ENCODE measurements at places on chromosomes 12 and 14. TPM values are rescaled to one million over a fixed set of nuclear protein-coding genes. Genes with fewer than 3 reads are reported as not detected.

MARK3 gene
- 127 TPM for total RNA-seq

RTL1 gene
- not detected for total RNA-seq

CD27 gene
- total RNA-seq = 0.20 TPM

DNA sequence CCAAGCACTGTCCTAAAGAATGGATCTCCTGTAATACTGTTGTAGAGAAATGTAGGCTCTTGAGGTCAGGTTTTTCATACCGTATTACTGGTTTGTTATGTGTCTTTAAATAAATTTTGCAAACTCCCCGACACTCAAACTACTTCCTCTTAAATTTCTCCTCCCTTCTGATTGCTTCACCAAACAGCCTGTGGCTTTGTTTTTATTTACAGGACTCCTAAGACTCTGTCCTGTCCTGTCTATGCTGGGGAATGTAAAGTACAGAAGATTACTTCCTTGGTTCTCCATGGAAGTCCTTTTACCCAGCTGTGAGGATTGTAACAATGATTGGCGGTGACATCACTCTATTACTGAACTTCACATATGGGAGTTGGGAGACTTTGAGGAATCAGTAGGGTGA lies 873.5 kb downstream of the DIO2 start:
- DNase-seq = no peak

GRCh38 chr12:105861227-105861626 lies 277.5 kb downstream of the NUAK1 start:
- DNase-seq = no peak

RNASE7 gene
- not detected for total RNA-seq

ANKRD52 gene
- 28.5 TPM for total RNA-seq

- no peak for DNase-seq
Measured at GRCh38 chr12:6123258-6123657, 1.2 kb downstream of the VWF start.

DNA sequence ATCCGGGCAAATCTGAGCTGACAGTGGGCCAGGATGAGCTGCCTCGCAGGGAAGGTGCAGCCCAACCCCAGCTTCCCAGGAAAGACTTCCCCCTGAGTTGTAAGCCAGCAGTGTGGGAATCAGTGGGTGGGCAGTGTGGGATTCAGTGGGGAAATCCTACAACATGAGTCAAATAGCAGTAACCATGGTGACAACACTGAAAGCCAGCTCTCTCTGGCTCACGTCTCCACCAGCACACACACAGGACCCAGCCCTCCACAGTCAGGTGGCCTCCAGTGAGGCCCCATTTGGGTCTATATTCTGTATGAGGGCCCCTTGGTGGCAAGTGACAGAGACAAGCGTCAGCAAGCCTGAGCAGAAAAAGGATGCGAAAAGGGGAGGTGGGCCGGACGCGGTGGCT lies 6.0 kb upstream of the LGALS3 start:
- no peak for DNase-seq

- DNase-seq = no peak
Measured at GRCh38 chr12:50572760-50573159, 68.0 kb downstream of the DIP2B start.

DNA sequence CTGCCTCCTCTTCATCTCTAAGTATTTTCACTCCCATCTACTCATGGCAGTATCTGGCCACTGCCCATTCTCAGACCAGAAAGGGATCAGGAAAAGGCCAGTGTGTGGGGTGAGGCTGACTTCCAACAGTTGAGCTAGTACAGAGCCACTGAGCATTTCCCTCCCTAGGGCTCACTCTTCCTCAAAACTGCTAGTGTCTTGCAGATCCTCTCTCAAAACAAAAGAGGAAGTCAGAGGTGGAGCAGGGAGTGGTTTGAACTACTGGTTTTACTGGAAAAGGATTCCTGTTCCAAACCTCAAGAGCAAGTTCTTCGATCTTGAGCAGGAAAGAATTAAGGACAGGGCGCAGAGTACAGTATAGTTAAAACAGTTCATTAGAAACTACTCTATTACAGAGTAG lies 11.7 kb upstream of the RNASE10 start:
- DNase-seq = no peak

GRCh38 chr12:50545786-50546185 lies 41.0 kb downstream of the DIP2B start:
- DNase-seq = no peak

ZFYVE26 gene
- 15.5 TPM for total RNA-seq

DNA sequence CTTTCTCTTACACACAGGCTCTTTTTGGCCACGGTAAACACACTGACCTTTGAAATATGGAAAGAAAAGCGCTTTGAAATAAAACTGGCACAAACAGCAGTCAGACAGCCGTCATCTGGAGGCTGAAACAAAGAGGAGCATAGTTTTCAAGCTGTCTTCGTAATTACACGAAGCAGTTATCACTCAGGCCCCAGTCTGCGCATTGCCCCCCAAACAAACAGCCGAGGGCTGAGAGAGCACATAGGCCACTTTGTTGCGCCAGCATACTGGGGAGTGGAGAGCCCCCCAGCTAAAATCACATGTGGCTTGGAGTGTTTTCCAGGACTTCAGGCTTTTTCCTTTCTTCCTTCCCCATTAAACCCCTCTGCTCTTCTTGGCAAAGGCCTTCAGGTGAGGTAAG lies 142.9 kb upstream of the BTG1 start:
- peak; percentile 39 for DNase-seq

FIGNL2 gene
- 0.35 TPM for total RNA-seq

GRCh38 chr12:131055596-131056233 lies 102.0 kb downstream of the ADGRD1 start:
- DNase-seq = no peak

TMEM52B gene
- total RNA-seq = not detected

TMEM179 gene
- not detected for total RNA-seq

- no peak for DNase-seq
Measured at GRCh38 chr14:67512463-67513310, 20.4 kb upstream of the PLEKHH1 start.

DNA sequence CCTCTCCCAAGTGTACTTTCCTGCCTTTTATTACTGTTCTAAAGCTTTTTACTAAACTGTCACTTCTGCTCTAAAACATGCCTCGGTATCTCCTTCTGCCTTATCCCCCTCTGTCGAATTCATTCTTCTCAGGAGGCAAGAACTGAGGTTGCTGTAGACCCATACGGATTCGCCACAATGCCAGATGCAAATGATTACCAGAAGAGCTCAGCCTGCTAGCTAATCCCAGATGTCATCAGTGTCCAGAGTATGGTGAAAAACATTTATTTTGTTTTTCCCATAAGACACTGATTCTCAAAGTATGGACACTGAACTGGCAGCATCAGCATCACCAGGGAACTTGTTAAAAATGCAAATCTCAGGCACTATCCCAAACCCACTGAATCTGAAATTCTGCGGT lies 359.3 kb downstream of the TMTC2 start:
- no peak for DNase-seq

GARIN6 gene
- total RNA-seq = not detected

PIP4K2C gene
- 11.9 TPM for total RNA-seq

DNA sequence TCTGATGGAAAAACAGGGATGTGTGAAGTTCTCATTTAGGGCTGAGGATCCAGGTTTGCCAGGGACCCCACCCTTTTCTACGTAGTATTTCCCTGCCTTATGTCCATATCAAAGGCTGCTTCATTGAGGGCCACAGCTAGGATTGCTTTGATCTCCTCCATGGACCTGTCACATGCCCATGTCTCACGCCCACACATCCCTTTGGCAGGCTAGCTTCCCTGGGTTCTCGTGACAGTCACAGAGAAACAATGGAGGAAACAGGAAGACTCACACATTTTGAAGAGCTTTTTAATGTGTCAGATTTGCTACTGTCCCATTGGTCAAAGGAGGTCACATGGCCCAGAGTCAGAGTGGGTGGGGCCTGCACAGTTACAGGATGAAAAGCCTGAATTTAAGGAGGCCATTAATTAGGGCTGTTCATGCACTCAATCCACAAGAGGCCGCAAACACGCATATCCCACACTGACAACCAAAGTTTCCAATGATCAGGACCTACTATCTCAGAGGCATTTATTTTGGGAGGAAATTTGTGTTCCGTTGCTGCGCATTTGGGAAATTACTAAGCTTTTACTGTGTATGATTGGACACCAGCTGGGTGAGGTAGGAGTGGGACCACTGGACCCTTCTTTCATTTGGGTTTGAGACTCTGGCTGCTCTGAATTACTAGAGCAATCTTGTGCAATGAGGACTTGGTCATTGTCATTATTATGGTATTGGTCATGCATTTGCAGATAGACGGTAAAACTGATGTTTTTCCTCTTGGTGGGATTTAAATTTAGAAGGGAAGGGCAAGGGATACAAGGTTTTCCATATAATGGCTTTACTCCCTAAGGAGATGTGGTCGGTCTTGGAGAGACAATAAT lies 266.2 kb downstream of the KTN1 start:
- no peak for DNase-seq

GRCh38 chr12:116130431-116130830 lies 147.1 kb downstream of the MED13L start:
- no peak for DNase-seq

DNA sequence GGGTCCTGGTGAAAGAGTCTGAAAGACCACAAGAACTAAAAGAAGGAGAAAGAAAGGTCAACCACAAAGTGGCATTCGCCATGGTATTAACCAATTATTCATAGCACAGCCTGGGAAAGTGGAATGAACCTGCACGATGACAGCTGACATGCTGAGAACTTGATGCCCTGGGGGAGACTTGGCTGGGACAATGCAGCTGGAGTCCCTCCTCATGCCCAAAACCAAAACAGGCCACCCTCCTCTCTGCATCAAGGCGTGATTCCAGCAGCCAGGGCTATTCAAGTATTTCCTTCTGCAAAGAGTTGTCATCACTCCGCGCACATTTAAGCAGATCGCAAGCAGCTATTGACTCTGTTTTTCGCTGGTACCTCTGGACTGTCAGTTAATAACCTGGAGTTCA lies 167.1 kb upstream of the NOS1 start:
- peak; percentile 47 for DNase-seq

WDHD1 gene
- total RNA-seq = 1.6 TPM

GRCh38 chr12:47984331-47984801 lies 19.9 kb downstream of the COL2A1 start:
- no peak for DNase-seq

GRCh38 chr14:81434230-81434629 lies 34.1 kb upstream of the STON2 start:
- DNase-seq = no peak

DNA sequence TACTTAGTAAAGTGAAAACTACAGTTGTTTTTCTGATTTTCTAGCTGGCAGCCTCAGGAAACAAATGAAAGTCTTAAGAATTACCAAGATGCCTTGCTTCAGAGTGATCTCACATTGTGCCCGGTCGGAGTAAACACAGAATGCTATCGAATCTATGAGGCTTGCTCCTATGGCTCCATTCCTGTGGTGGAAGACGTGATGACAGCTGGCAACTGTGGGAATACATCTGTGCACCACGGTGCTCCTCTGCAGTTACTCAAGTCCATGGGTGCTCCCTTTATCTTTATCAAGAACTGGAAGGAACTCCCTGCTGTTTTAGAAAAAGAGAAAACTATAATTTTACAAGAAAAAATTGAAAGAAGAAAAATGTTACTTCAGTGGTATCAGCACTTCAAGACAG lies 28.9 kb downstream of the RXYLT1 start:
- no peak for DNase-seq

DNA sequence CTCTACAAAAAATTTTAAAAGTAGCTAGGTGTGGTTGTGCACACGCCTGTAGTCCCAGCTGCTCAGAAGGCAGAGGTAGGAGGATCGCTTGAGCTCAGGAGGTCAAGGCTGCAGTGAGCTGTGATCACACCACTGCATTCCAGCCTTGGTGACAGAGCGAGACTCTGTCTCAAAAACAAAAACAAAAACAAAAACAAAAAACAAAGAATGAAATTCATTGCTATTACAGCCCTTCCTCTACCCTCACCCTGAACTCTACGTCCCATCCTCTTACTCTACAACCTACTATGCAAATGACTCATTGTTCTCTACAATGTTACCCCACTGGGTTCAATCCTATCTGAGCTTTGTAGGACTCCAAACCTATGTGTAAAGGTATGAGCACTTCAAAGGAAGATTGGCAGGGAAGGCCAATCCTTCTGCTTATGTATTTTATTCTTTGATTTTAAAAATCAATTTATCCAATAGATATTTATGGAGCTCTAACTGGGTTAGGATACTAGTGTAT lies 39.3 kb downstream of the NINJ2 start:
- no peak for DNase-seq

DBX2 gene
- 0.07 TPM for total RNA-seq

- peak; percentile 40 for DNase-seq
Measured at GRCh38 chr14:54221971-54222370, 174.8 kb upstream of the CDKN3 start.

DNA sequence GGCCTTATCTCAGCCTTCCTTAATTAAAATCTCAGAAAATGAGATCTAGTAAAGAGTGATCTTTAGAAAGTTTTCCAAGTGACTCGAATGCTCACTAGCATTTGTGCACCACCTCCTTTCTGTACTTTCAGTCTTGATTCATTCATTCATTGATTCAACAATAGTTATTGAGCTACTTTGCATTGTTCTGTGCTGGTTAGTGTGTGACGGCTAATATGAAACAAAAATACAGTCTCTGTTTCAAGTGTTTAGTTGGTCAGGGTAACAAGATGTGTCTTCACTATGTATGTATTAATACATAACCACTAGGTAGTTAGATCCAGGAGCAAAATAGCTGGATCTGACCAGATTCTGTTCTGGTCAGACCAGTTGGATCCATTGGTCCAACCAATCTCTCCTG lies 100.9 kb downstream of the FAR2 start:
- DNase-seq = no peak

DNA sequence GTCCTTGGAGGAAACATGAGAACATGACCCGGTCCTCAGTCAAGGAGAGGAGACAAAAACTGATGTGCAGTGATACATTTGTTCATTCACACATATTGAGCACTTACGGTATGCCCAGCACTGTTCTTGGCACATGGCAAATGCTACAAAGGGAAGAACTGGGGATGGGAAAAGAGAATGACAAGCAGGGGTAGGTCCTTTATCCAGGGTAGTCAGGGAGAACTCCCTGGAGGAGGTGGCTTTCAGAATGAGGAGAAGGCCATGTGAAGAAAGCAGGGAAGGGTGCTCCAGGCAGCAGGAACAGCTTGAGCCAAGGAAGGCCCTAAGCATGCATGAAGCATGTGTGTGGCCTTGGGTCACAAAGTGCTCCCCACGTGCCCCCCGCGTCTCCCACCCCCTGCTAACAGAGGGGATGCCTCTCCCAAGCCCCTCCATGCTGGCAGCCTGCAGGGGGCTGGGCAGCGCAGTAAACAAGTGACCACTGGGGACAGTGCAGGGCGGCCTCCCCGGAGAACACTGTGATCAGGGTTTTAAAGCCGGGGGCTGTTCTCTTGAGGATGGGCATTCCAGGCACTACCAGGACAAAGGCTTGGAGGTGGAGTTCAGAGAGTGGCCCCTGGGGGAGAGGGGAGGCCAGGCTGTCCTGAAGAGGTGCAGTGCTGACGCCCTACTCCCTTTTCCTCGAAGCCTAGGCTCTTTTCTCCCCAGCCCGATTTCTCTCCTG lies 71.0 kb downstream of the PHETA1 start:
- no peak for DNase-seq

NOS1 gene
- 0.15 TPM for total RNA-seq

C3AR1 gene
- total RNA-seq = 6.9 TPM

DNA sequence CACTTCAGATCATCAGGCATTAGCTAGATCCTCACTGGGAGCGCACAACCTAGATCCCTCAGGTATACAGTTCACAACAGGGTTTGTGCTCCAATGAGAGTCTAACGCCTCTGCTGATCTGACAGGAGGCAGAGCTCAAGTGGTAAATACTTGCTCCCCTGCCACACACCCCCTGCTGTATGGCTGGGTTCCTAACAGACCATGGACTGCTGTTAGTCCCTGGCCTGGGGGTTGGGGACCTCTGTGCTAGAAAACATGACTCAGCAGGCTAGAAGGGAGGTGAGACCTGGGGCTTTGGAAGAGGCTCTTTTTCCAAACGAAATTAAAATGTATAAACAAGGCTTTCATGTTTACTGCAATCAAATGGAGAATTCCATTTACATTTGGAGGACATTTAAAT lies 691.1 kb downstream of the FLRT2 start:
- DNase-seq = no peak
